ENCODE measurements at places on chromosomes 5 and 9. TPM values are rescaled to one million over a fixed set of nuclear protein-coding genes. Genes with fewer than 3 reads are reported as not detected.

GRCh38 chr5:145450286-145450885, 384.8 kb downstream of the PRELID2 start:
- no peak for DNase-seq

GRCh38 chr9:121743441-121744001, 92.1 kb downstream of the DAB2IP start:
- DNase-seq, result peak; percentile 86

- no peak for DNase-seq
Observed at GRCh38 chr5:132309679-132310078, 15.5 kb downstream of the SLC22A4 start.

GABRA1 gene
- not detected for total RNA-seq

Measured in MCF 10A (cell line).